Natural killer cell (primary cell): ENCODE measurements at places on chromosomes 3 and 15. TPM values are rescaled to one million over a fixed set of nuclear protein-coding genes. Genes with fewer than 3 reads are reported as not detected.
A peak's percentile ranks its signal among the peaks of the same experiment; 100 is the strongest.

DNA sequence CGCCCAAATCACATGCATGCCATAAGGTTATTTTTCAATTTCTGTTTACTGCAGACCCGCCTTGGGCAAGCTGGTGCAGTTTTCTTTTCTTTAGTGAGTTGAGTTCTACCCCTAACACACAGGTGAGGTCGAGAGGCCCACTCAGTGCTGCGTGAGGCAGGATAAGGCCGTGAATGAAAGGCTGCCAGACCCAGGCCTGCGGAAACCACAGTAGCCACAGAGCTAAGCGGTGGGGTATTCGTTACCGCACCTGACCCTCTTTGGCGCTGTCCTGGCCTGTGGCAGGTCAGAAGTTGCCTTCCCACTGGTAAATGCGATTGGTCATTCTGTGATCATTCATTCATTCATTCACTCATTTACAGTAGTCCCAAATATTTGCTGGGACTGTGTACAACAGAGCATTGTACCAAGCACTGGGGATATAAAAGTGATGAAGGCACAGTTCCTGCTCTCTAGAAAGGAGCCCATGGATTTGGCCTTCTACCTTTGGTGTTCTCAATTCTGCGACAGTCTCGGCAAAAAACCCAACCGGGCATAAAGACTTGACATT is 144.8 kb downstream of the XXYLT1 start:
- DNase-seq, result no peak

- no peak for DNase-seq
Observed at GRCh38 chr3:195385526-195385925, 57.3 kb downstream of the ACAP2 start.

DNA sequence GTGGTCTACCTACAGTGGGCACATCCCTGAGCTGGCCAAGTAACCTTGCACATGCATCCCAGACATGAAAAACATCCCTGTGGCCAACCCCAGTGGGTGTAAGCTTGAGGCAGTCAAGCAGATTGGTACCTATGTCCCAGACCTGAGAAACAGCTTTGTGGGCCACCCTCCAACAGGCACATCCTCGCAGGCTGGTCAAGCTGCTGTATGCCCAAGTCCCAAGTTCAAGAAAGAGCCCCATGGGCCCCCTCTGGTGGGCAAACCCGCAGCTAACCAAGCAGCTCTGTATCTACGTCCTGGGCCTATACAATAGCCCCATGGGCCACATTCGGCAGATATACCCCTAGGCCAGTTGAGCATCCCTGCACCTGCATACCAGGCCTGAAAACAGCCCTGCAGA is 186.3 kb upstream of the GPR149 start:
- no peak for DNase-seq

DNA sequence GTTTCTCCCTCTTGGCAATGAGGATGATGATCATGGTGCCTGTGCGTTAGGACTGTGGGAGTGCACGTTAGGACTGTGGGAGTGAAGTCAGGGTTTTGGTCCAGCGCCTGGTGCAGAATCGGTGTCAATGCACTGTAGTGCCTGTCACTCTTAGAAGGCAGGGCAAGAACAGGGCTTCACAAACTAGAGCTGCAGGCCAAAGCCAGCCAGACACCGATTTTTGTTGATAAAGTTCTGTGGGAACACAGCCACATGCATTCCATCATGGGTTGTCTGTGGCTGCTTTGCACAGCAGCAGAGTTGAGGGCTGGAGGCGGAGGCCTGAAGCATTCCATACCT is 32.6 kb upstream of the NR2C2 start:
- DNase-seq, result no peak

- no peak for DNase-seq
Observed at GRCh38 chr15:65896236-65896635, 26.9 kb downstream of the RAB11A start.

- DNase-seq, result no peak
Observed at GRCh38 chr3:69890084-69890483, 109.4 kb upstream of the SAMMSON start.

- DNase-seq, result no peak
Observed at GRCh38 chr15:39432912-39433348, 147.9 kb upstream of the THBS1 start.

GRCh38 chr3:109480014-109480413 is 142.7 kb upstream of the DPPA4 start:
- no peak for DNase-seq

DNA sequence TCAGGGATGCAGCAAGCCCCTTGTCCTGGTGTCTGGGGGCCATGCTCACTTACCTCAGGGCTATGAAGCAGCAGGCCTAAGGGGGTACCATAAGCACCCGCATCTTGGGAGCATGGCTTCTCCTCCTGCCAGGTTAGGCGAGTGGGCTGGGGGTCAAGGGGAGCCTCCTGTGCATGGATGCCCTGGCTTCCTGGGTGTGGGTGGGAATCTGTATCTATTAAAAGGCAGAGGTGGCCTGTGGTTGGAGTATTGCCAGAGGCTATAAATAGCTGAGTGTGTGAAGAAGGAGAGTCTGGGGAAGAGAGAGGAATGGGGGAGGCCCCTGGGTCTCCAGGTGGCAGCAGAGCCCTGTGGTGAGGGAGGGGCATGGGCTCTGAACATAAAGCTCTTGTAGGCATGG is 19.5 kb downstream of the ACVR2B start:
- DNase-seq, result no peak

- DNase-seq, result no peak
Observed at GRCh38 chr15:70508561-70509281, 254.6 kb downstream of the UACA start.

GRCh38 chr3:126758026-126758425 is 54.0 kb downstream of the CHCHD6 start:
- no peak for DNase-seq

- DNase-seq, result no peak
Observed at GRCh38 chr15:74773731-74774252, 8.1 kb upstream of the CSK start.

DNA sequence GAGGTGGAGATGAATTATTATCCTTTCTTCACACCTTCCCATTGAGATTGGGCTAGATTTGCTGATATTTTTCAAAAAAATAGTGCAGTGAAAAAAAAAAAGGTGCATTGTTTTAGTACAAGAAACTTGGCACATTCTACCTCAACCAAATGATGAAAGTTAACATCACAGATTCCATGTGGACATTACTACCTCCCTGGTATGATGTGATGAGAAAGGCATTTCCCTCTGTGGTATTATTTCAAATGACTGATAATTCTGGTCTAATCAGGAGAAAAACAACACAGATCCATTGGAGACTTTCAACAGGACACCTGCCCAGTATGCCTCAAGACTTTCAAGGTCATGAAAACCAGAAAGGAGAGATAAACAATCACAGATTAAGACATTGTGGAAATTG is 313.4 kb downstream of the BCHE start:
- DNase-seq, result no peak

DNA sequence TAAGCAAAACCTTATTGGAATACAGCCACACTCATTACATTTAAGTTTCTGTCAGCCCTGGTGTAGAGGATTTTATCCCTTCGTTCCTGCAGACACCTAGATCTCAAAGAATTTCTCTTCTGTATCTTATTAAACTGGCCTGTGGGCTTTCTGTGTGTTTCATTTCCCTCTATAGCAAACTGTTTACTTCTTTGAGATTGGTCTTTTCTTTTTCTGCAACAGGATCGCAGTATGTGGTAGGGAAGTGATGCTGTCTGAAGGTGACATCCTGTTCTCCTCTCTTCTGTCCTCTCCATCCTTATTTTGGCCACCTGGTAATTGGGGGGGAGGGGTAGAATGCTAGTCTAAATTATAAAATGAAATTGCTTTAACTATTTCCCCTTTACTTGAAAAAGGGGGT is 25.5 kb downstream of the ATP1B3 start:
- DNase-seq, result no peak

- no peak for DNase-seq
Observed at GRCh38 chr3:94433811-94434210, 370.9 kb downstream of the NSUN3 start.

- no peak for DNase-seq
Observed at GRCh38 chr3:3654916-3655315, 144.3 kb upstream of the LRRN1 start.

DNA sequence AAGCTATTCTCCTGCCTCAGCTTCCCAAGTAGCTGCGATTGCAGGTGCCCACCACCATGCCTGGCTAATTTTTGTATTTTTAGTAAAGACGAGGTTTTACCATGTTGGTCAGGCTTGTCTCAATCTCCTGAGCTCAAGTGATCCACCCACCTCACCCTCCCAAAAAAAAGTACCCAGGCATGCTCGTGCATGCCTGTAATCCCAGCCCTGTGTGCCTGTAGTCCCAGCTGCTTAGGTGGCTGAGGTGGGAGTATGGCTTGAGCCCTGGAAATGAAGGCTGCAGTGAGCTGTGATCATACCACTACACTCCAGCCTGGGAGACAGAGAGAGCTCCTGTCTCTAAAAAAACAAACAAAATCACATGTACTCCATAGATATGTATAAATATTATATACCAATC is 176.5 kb downstream of the SOX2 start:
- no peak for DNase-seq

GRCh38 chr3:195203606-195204005 is 67.4 kb downstream of the XXYLT1 start:
- DNase-seq, result peak; percentile 39

The MIX23 gene
- total RNA-seq, result 16.4 TPM

The DOCK3 gene
- 1.4 TPM for total RNA-seq

The AMT gene
- total RNA-seq, result 14.2 TPM

The UNC13C gene
- not detected for total RNA-seq

The COL7A1 gene
- total RNA-seq, result 0.54 TPM

The CISH gene
- 11.3 TPM for total RNA-seq

The HIGD2B gene
- 1.8 TPM for total RNA-seq

The CCR9 gene
- not detected for total RNA-seq

The CDCP1 gene
- 0.38 TPM for total RNA-seq

The THSD4 gene
- total RNA-seq, result not detected

The GPR171 gene
- total RNA-seq, result 3.4 TPM
